PC-3 (cell line): ENCODE measurements at places on chromosomes 6 and 20. TPM values are rescaled to one million over a fixed set of nuclear protein-coding genes. Genes with fewer than 3 reads are reported as not detected.

CLIC5 gene
- total RNA-seq: not detected in 2 replicates

DUSP15 gene
- total RNA-seq: not detected in 2 replicates

BPI gene
- not detected in 2 replicates for total RNA-seq

DEFB126 gene
- not detected in 2 replicates for total RNA-seq

LY6G6D gene
- total RNA-seq: not detected in 2 replicates

NRSN1 gene
- not detected in 2 replicates for total RNA-seq

PRDM13 gene
- total RNA-seq: not detected in 2 replicates

AP5S1 gene
- total RNA-seq: 28.5 and 31.4 TPM in 2 replicates

CRISP2 gene
- not detected in 2 replicates for total RNA-seq

LY6G6C gene
- 0.22 TPM in 1 of 2 replicates, not detected in the other for total RNA-seq

ITPR3 gene
- 41.8 and 50.6 TPM in 2 replicates for total RNA-seq

KHDC1L gene
- 0.80 and 2.4 TPM in 2 replicates for total RNA-seq

BPIFB2 gene
- not detected in 2 replicates for total RNA-seq

HCRTR2 gene
- total RNA-seq: not detected in 2 replicates

- DNase-seq: no peak
These were observed 42.1 kb upstream of the SRF start for GRCh38 chr6:43128926-43129325.

DNA sequence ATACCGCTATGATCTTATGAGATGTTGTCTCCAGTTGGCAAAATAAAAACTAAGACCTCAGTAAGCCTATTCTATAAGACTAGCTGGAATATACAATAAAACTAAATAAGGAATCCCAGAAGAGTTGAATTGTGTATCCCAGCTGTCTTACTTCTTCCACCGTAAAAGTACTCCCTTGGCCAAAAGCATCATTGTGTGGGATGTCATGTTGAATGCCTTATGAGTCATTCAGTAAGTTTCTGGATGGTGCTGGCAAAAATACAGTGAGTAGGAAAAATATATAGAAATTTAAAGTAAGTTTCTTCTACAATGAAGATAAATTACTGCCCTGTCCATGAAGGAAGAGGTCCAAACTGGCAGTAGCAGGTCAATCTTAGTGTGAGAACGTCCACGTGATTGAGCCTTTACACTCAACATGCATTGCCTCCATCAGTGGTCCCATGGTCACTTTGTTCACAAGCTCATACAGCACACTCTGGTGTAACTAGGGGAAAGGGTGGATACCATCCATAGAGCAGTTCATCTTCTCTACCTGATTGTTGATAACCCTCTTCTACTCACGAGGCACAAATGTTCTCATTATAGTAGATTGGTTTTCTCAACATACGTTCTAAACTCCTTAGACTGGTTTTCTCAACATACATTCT, 13.7 kb upstream of the ZNF318 start:
- peak; percentile 41 for DNase-seq

DNA sequence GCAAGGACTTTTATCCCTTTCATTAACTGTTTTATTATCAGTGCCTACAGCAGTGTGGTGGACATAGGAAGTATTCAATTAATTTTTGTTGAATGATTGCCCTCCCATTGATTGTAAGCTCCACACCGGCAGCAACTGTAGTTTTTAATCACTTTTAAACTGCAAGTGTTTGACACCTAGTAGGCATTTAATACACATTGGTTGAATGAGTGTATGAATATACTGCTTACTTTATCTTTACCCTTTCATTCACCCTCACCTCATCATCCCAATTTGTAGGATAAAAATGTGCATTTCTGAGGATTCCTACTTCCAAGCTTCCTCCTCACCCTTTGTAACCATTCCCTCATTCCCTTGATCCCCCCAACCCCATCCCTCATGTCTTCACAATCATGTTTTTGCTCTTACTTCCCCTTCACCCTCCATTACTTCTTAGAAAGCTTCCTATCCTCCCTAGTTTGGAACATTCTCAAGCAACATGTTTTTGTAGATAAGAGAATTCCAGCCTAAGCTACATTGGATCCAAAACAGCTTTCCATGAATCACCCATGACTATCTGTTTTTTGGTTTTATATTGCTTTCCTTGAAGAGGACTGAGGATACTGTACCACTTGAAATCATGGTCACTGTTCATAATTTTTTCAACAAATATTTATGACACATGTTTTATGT, 955 bp upstream of the SLC26A8 start:
- DNase-seq: no peak

DNA sequence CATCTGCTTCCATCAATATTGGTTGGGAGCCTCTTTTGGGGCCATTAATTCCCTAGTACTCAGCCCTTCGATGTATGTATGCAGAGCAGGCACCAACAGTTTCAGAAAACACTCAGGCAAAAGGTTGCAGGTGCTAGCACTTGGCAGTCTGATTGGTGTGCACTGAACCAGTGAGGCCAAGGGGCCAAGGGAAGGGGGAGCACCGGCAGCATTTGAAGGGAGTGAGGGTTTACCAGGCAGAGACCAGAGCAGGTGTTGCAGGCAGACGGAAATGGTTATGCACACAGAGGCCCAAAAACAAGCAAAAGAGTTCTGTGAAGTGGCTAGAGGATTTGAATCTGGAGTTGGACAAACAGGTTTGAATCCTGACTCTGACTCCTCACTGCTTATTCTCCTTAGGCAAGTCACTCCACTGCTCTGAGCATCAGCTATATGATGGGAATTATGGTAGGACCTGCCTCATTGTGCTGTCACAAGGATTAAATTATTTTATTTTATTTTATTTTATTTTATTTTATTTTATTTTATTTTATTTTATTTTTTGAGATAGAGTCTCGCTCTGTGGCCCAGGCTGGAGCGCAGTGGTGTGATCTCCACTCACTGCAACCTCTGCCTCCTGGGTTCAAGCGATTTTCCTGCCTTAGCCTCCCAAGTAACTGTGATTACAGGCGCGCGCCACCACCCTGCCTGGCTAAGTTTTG, 58.1 kb upstream of the SHLD1 start:
- no peak for DNase-seq

GRCh38 chr6:30515944-30516753, 26.8 kb downstream of the HLA-E start:
- peak; percentile 87 for DNase-seq

DNA sequence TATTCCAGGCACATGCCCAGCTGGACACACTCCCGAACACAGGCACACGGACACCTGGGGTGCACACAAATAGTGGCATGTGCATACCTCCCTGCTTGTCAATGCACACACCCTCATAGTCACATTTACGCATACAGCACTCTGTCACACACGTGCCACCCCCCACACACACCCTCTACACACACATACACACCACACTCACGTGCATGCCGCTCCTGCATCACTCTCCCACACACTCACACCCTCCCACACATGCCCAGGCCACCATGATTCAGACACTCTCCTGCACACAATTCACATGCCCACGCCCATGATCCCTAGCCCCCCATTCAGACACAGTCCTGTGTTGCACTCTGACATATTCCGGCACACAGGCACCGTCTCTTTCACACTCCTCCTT, 13.0 kb downstream of the SIRPA start:
- DNase-seq: no peak

- no peak for DNase-seq
These were observed 5.7 kb downstream of the CDC40 start for GRCh38 chr6:110185879-110186278.

- DNase-seq: no peak
These were observed 53.2 kb downstream of the CTCFL start for GRCh38 chr20:57471496-57472372.

DNA sequence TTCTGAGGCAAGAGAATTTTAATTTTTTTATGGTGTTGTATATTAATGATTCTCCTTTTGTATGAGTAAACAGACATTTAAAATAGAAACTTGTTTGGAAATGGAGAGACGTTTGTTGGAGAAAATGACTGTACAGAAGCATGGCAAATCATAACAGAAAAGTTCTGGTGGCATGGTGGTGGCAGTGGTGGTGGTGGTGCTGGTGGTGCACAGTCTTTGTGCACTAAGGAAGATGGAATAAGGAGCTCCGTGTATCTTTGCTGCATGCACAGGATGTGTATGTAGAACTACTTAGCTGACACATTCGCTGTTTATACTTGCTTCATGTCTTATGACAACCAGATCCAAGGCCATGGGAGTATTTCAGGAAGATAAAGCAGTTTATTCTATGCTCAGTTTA, 294.9 kb downstream of the UTRN start:
- no peak for DNase-seq

GRCh38 chr6:111114087-111114443, 26.8 kb downstream of the SLC16A10 start:
- no peak for DNase-seq

- DNase-seq: peak; percentile 69
These were observed 292.7 kb downstream of the ESR1 start for GRCh38 chr6:152100183-152100618.

- no peak for DNase-seq
These were observed 138.1 kb downstream of the TFAP2A start for GRCh38 chr6:10276660-10277287.

DNA sequence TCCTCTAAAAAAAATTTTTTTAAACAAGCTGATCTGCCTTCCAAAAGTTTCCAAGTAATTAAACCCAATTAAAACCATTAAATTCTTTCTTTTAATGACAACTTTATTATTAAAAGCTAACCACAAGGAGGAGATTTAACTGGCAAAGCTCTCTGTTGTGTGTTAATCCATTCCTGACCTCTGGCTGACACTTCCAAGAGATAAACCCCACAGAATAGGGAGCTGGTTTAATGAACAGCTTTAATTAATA, 230.8 kb downstream of the EYA2 start:
- DNase-seq: no peak

DNA sequence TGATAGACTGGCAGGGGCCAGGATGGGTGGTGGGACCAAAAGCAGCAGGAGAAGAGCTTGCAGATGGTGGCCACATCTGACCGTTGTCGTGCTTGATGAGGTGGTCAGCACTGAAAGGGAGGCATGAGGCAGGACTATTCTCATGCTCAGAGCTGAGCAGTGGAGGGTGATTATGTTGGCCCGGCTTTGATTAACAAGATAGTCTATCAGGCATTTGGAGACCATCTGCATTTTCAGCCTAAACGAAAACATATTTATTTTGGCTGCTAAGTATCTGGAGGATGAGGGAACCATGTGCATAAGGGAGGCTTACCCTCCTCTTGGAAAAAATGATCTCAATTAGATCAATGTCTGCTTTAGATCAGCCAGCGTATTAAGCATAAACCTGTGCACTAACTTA, 141.6 kb upstream of the KCNK16 start:
- DNase-seq: no peak

- no peak for DNase-seq
These were observed 191.7 kb upstream of the NOX3 start for GRCh38 chr6:155647354-155647753.

DNA sequence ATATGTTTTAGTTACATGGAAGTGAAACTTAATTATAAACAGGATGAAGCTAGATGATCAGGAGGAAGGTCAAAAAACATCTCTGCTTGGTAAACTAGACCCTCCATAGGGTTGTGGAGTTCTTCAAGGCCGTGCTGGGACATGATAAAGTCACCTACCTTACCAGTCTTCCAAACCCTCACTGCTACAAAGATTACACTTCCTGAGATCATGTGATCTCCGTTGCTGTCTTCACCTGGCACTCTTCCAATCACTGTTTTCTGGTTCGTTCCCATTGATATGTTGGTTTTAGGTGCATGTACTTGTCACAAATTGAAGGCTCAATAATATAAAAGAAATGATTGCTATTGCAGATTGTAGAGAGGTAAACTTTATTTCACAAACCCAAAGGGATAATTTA, 161.5 kb upstream of the MAN1A1 start:
- no peak for DNase-seq

- no peak for DNase-seq
These were observed 122.7 kb downstream of the GFRAL start for GRCh38 chr6:55450005-55450404.

GRCh38 chr20:33890557-33890956, 79.4 kb downstream of the CHMP4B start:
- no peak for DNase-seq

- DNase-seq: no peak
These were observed 67.1 kb downstream of the SYCP2 start for GRCh38 chr20:59866338-59866737.

DNA sequence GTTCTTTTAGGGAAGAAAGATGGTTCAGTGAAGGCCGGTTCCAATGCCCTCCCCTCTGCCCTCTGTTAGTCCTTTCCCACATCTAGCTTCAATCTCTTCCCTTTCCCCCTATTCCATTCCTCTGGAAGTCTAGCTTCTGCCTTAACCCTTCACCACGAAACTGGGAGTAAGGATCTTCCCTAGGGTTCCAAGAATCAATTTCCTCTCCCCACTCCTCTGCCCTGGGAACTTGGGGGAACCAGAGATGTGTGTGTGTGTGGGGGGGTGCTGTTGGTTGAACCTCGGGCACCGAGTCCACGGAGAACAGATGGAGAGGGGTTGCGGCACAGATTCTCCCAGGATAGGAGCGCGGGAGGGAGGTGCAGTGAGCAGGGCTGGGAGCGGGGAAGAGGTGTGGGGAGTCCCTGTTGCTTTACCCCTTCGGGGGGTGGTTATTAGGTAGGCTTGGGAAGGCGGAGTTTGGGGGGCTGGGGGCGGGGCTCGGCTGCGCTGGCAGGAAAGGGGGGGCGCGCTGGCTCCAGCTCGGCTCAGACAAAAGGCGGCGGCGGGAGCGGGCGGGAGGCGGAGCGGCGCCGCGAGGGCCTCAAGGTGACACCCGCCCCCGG, at the start of gene TMEM151B:
TMEM151B (plus strand) TSS at position 530 of the 605 bp plus-strand sequence. CDS start 293 bp downstream, outside the sequence.
- no peak for DNase-seq

- DNase-seq: no peak
These were observed 35.1 kb downstream of the EIF2S2 start for GRCh38 chr20:34076952-34077351.

GRCh38 chr6:89443658-89444057, 10.7 kb downstream of the ANKRD6 start:
- no peak for DNase-seq

- DNase-seq: no peak
These were observed 10.2 kb upstream of the DNAJC5 start for GRCh38 chr20:63884506-63885263.

DNA sequence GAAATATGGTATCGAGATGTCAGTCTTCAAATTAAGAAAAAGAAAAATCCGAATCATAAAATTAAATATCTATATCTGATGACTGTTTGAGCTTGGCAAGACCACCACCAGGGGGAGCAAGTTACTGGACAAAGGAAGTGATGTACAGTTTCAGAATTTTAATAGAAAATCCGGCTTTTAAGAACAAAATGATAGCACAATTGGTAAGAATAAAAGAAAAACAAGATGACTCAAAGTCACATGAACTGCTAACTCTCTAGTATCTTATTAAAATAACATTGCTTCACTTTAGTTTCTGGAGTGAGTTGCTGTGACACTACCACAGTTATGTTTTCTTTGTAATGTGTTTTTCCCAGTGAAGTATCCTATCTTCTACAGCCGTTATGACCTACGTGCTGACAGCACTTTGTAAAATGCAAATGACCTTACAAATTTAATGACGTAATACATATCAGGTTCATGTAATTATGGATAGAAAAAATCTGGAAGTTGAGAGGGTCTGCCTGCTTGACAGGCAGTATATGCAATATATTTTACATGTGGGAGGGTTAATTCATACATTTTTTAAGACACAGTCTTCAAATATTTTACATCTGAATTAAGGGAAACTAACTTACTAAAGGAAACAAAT, 405.3 kb upstream of the HS3ST5 start:
- DNase-seq: peak; percentile 53

- DNase-seq: peak; percentile 95
These were observed 50.5 kb upstream of the TRIM26 start for GRCh38 chr6:30263734-30264133.

GRCh38 chr6:100296810-100297544, 167.7 kb downstream of the SIM1 start:
- peak; percentile 66 for DNase-seq

GRCh38 chr20:33753763-33754162, 22.0 kb downstream of the ZNF341 start:
- DNase-seq: peak; percentile 11
